Neural crest cell (in vitro differentiated cells): ENCODE measurements at places on chromosomes 13 and 19. TPM values are rescaled to one million over a fixed set of nuclear protein-coding genes. Genes with fewer than 3 reads are reported as not detected.
A peak's percentile ranks its signal among the peaks of the same experiment; 100 is the strongest.

DNA sequence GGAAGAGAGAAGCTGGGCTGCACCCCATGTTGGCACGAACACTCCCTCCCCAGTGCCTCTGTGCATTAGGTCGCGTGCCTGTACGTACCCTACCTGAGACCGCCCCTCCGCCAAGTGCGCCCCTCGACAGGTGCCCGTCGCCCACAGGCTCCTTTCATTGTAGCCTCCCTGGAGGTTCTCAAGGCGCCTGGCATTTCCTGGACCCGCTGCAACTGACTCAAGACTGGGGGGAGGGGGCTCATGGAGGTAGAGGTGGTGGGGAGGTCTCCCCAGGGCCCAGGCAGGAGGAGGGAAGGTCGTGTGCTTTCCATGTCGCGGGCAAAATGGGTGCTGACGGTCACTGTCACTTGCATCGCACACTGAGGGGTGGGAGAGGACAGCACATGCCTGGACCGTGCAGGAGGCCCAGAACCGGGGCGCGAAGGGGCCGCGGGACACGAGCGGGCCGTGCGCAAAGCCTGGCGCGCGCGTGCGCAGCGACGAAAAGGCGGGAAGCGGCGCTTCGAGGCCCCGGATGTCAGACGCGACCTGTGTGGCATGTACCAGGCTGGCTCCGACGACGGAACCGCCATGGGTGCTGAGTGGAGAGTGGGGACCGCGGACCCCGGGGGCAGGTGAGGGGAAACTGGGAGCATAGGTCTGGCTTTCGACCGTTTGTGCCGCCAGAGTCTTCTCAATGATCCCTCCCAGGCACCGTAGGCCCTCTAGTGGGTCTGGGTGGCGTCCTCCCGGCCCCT, 16.5 kb downstream of the NFIX start:
- no peak for DNase-seq

- DNase-seq = no peak
Observed at GRCh38 chr19:51093101-51093500, 10.4 kb upstream of the KLK14 start.

DNA sequence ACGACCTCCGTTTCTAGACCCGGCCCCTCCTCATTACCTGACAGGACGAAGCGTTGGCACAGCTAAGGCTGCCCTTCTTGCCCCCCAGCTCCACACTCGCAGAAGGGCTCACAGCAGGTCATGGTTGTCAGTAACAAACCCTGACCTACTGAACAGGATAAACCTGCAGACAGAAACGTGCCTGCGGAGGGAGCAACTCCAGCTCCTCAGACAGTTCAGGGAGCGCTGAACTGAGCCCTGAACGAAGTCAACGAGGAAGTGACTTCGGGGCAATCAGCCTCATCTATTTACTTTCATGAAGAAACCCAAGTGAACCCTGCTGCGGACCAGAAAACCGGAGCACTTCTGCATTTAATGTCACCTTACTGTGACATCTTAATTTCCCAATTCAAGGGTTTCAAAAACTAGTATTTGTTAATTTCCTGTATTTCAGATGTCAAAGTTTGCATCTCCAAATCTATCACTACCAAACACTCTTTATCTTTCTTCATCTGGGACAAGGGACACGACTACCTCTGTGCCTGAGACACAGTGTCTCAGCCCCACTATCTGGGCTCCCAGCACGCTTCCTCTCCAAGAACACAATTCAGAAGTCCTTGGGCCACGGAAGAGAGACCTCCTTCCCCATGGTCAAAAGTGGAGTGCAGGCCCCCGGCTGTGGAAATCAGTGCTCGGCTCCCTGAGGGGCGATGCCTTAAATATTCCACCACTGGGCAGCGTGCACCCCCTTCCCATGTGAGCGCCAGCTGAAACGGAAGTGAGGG, 40.2 kb downstream of the CARS2 start:
- no peak for DNase-seq

- DNase-seq = peak; percentile 88
Observed at GRCh38 chr13:113584205-113584869, at the start of gene TFDP1. Gene TFDP1 (plus strand): TSS chr13:113584753. CDS start chr13:113585838, 1,085 bp downstream.

DNA sequence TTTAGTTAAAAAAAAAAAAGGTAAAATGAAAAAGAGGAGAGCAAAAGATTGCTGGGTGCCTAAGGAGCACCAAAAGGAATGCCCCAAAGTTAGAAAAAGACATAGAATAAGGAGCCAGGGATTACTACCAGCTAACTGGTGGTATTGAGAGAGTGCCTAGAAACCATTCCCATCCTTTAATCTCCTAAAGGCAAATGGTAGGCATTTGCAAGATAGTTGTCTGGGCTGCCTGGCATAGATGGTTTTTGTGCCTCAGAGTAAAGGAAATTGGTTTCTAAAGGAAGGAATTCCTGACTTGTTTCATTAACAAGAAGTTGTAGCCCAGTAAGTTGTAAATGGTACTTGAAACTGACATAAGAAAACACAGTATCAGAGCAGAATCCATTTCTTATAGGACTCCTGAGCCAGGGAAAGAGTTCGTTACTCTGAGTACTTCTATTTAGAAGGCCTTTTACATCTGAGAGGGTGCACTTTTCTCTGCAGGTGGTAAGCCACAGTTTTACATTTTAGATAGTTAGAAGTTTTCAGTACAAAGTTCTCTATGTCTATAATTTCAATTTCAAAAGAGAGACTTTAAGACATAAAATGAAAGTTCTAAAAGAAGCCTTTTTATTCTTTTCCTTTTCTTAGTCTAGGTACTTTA, 92.6 kb downstream of the OLFM4 start:
- DNase-seq = no peak

GRCh38 chr19:5697890-5698634, 8.0 kb downstream of the RPL36 start:
- no peak for DNase-seq

USHBP1 gene
- total RNA-seq = 0.23 and 0.57 TPM in 2 replicates

CYP2A6 gene
- not detected in 2 replicates for total RNA-seq

PLIN4 gene
- 0.30 and 0.47 TPM in 2 replicates for total RNA-seq

LPAR6 gene
- total RNA-seq = 22.3 and 23.8 TPM in 2 replicates
